NCI-H1694 (cell line): ENCODE measurements at places on chromosomes 16 and 17.

- peak; percentile 54 for DNase-seq
Measured at GRCh38 chr16:85625053-85625452, 11.9 kb downstream of the GSE1 start.

DNA sequence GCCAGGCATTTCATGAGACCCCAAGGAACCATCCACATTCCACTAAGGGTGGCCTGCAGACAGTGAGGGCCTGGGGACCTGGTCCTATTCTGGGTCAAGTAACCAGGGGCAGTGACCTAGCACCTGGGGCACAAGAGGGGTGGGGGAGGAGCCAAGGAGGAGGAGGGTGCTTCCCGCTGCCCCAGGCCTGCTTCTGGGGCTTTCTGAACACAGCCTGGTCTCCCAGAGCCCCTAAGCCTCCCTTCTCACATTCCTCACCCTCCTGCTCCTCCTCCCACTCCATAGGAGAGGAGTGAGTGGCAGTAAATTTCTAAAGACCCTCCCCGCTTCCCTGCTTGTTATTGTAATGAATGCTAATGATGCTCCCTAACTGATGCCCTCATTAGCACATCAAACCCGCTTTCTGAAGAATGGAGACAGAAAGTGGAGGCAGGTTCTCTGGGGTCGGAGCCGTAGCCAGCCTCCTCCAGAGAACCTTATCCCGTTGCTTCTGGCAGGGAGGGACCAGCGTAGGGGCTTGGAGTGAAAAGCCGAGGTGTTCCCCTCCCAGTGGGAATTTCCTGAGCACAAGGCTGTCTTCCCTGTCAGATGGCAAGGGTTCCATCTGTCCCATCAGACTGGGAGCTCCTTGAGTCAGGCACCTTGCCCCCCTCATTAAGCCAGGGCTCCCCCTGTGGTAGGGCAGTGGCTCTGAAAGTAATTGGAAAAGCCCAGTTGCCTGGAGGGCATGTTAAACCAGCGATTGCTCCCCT is 3.7 kb upstream of the SRCIN1 start:
- DNase-seq: no peak

GRCh38 chr17:44318077-44318892 is 6.3 kb downstream of the SLC25A39 start:
- DNase-seq: no peak

GRCh38 chr17:68658999-68659780 is 58.0 kb upstream of the FAM20A start:
- DNase-seq: no peak

DNA sequence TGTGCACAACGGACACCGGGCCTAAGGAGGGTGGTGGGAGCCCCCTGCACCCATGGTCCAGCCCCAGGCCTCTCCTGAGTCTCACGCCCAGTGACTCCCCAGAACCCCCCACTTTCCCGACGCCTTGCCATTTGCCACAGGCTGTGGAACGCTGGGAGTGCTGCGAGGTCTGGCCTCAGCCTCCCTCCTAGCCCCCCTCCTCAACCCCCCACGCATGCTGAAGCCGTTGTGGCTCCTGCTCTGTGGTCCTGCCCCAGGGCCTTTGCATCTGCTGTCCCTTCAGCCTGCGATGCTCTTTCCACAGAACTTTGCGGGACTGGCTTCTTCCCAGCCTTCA is 226.0 kb upstream of the GSE1 start:
- no peak for DNase-seq

DNA sequence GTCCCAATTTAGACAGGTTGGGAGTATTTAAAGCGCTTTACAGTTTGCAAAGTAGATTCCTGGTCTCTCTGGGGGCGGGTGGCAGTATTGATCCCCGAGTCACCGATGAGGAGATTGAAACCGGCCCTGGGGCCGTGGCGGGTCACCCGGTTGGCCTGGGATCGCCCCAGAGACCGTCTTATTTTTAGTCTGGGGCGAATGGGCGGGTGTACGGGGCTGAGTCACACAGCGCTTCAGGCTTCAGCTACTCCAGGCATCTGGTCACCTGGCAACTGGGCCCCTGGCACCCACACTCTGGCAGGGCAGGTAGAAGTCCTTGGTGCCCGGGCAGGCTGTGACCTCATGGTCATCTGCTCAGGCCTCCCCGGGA is 669 bp downstream of the MIEF2 start:
- DNase-seq: no peak

- DNase-seq: peak; percentile 33
Measured at GRCh38 chr16:12439399-12440227, 364.1 kb downstream of the CPPED1 start.

GRCh38 chr17:75153780-75154194 is 525 bp downstream of the JPT1 start:
- DNase-seq: no peak

DNA sequence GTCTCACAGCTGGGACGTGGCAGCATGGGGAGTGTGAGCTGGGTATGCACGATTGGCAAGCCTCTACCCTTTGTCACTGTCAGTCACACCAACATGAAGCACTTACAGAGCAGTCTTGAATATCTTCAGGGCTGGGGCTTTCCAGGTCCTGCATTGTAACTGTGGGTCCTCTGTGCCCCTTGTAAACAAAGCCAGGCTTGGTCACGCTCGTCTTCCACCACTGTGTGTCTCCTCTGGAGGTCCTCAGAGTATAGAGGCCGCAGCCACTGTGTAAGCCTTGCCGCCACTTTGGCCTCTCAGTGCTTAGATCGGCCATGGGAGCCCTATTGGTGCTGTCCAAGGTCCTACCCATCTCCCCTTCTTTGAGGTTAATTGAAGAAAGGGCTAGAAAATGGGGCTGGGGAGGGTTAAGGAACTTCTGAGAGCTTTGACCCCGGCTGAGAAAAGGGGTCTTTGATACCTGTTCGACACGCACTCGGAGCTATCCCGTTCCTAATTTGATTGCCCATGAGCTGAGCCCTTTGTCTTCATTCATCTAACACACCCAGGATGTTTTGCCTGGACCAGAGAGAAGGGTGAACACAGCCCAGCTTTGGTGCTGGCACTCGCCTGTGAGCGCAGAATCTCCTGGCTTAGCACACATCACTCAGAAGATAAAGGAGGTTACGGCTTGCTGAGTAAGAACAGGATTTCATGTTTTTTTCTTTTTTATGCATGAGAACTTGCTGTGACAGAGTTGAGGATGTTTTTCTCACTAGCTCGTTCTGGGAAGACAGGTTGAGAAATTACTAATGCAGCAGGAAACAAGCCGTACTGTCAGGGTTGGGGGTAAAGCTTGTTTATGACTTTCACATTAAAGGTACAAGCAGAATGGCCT is 267.9 kb downstream of the CPPED1 start:
- no peak for DNase-seq

- DNase-seq: no peak
Measured at GRCh38 chr16:75578212-75578611, 12.0 kb downstream of the GABARAPL2 start.

DNA sequence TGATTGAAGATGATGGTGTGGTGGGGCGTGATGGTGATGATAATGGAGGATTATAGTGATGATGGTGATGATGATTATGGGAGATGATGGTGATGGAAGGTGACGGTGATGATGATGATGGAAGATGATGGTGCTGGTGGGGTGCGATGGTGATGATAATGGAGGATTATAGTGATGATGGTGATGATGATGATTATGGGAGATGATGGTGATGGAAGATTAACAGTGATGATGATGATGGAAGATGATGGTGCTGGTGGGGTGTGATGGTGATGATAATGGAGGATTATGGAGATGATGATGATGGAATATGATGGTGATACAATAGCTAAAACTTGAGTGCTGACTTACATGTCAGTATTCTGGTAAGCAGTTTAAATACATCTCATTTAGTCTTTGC is 391.0 kb upstream of the EEF2KMT start:
- DNase-seq: no peak

- DNase-seq: no peak
Measured at GRCh38 chr17:8267480-8268147, 18.5 kb downstream of the PFAS start.

- DNase-seq: no peak
Measured at GRCh38 chr16:90078579-90078895, 1.4 kb upstream of the PRDM7 start.

DNA sequence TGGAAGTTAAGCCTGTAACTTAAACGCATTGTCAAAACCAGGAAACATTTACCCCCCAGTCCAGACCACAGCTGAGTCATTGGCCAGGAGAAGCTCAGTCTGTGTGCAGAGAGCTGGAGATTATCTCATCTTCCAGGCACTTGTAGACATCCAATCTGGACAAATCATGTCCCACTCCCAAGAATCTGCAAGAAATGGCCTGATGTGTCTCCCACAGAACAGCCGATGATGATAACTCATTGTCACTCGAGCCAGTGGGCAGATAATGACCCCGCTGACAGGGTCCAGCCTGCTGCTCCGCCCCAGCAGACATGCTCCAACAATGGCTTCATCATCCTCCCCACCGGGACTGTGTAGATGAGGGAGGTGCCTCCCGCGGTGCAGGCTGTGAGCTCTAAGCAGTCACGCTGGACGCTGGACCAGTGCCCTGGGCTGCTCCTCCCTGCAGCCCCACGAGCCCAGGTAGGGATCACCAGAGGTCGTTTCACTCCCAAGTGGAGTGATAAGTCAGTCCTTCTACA is 322.5 kb downstream of the C16orf95 start:
- no peak for DNase-seq

- no peak for DNase-seq
Measured at GRCh38 chr16:24189941-24190340, 66.2 kb upstream of the CACNG3 start.

DNA sequence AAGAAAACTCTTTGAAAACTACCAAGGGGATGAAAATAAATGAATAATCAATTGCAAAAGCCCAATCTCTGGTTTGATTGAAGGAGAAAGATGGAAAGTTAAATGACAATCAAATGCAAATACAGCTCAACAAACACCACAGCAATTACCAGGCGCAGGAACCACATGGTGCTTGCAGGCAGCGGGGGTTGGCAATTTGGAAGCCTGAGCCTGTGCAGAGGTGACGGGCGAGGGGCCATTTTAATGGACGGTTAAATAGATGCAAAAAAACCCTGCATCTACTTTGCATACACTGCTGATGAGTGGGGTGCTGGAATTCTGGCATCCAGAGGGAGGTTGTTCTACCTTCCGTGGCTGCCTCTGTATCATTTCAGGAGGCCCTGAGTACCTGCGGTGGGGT is 4.8 kb upstream of the SEZ6 start:
- DNase-seq: no peak

DNA sequence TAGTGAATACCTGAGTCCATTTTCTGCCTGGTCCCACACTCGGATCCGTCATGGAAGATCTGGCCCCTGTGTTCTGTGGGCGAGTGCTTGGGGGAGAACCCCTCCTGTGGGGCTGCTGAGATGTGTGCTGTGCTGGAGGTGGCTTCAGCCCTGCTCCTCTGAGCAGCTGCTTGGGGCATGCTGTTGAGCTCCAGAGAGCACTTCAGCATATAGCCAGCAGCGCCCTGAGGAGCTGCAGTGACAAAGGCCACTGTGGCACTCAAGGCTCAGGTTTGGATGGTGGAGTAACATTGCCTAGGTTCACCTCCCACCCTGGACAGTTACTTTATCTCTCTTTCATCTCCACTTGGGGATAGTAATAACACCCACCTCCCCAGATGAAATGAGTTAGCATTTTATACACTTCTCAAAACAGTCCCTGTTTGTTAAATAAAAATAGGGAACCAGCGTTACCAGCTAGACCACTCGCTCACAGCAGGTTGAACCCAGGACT is 75.3 kb downstream of the KSR1 start:
- no peak for DNase-seq

GRCh38 chr17:61431594-61432311 is 20.5 kb upstream of the TBX4 start:
- DNase-seq: no peak

DNA sequence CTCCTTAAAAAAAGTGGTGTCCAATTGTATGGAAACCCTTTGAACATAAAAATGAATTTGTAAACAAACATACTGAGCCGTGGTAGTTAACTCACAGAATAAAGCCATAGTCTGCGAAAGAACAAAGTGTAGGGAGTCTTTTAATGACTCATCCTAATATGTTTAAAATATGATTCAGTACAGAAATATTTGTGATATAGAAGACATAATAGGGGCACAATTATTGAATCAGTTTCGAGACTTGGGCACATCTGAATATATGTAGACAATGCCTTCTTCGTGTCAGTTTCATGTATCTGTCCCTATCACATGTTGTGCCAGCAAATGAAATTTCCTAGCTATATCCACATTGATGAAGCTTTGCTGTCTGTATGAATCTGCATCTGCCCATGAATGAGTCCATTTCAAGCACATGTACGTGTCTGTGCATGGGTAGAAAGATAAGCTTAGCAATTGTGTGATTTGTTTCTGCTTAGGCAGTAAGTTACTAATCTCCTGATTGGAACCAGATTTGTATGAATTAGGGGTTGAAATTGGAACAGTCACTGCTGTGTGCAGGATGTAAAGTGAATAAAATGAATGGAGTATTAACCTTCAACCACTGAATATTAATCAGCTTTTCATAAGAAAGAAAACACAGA is 112.5 kb upstream of the SOX9 start:
- no peak for DNase-seq

DNA sequence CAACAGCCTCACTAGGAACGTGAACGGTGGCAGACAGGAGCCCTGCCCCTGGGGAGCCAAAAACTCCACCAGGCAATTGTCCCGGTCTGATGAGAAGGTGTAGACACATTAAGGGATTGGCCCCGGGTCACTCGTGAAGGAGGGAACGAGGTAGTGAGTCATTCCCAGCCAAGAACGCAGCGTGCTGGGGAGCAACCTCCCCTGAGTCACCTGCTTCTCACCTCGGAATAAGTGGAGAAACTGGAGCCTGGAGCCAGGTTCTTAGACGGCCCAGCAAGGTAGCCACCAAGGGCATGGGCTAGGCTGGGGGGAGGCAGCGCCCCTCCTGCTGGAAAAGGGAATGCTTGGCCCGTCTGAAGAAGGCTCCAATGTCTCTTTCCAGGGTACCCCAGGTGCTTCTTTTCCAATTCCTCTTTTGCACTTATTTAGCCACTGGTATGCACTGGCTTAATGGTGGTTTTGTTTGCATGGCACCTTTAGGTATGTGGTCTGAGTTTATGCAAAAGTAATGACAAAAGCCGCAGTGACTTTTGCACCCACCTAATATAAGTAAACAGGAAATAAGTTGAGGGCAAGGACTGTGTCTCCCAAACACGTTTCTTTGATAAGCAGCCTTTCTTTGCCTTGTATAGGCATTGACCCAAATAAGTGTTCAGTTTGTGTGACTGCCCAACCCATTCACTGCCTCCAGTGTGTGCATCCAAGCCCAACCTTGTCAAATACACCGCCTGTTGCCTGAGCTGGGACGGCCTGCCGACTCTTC is 1.8 kb upstream of the HELZ start:
- no peak for DNase-seq

DNA sequence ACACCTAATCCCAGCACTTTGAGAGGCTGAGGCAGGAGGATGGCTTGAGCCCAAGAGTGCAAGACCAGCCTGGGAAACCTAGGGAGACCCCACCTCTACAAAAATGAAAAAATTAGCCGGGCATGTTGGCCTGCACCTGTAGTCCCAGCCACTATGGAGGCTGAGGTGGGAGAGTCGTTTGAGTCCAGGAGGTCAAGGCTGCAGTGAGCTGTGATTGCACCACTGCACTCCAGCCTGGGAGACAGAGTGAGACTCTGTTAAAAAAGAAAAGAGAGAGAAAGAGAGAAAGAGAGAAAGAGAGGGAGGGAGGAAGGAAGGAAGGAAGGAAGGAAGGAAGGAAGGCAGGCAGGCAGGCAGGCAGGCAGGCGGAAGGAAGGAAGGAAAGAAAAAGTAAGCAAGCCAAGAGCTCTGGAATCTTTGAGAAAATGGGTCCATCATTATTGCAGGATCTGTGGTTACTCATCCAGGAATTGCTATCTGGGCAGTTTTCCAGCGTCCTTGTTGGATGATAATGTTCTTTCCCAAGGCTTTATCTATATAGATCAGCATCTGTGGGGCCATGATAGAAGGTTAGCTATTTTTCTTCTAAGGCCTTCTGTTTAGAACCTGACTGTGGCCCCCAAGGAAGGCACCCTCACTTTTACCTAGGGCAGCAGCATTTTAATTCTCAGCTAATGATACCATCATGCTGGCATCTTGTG is 533.2 kb upstream of the CDH5 start:
- no peak for DNase-seq
